ENCODE measurements at places on chromosomes 7 and 10.

- DNase-seq, result no peak
Measured at GRCh38 chr10:30039567-30039966, 19.8 kb downstream of the JCAD start.

GRCh38 chr10:77286531-77287508 lies 350.8 kb downstream of the KCNMA1 start:
- no peak for DNase-seq

DNA sequence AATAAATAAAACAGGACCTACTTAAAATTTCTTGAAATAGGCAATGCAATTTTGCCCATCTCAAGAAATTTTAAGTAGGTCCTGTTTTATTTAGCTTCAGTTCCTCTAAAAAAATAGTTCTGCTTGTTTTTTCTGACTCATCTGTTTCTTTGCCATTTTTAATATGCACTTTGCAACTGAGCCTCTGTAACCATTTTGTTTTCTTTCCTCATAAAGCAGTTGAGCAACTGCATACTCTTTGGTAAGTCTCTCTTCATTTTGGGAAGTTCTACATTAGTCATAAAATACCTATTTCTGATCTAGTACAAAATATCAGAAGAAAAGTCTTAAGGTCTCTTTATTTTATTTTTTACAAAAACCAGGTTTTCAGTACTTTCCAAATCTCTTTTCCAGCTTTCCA lies 18.0 kb downstream of the TAS2R40 start:
- DNase-seq, result no peak

- no peak for DNase-seq
Measured at GRCh38 chr7:99958564-99959227, 17.1 kb downstream of the AZGP1 start.

DNA sequence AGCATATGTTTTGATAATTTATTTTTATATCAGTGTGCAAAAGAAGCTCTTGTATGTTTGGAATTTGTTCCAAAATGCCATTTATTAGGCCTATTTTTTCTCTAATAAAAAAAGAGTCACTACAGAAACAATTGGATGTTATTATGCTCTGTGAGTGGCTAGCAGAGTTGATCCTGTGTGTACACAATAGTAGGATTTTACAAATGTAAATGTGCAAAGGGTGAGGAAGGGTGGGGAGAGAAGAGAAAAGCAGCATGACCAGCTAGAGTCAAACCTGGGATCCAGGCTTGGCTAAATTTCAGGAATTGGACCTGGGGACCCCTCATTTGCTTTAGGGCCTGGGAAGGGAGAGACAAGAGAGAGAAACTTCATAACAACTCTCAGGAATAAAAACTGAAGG lies 32.5 kb downstream of the SEMA3A start:
- no peak for DNase-seq

- no peak for DNase-seq
Measured at GRCh38 chr7:87140271-87140748, 11.9 kb upstream of the DMTF1 start.

GRCh38 chr7:1986366-1987083 lies 246.2 kb downstream of the MAD1L1 start:
- DNase-seq, result no peak

- no peak for DNase-seq
Measured at GRCh38 chr7:101315336-101315735, 6.3 kb downstream of the IFT22 start.

- DNase-seq, result peak; percentile 28
Measured at GRCh38 chr10:111083222-111084095, 6.6 kb downstream of the ADRA2A start.

GRCh38 chr10:18378766-18379165 lies 238.5 kb downstream of the CACNB2 start:
- DNase-seq, result no peak

Data from RWPE2 (cell line).